RPMI7951 (cell line): ENCODE measurements at places on chromosomes 16 and 17. TPM values are rescaled to one million over a fixed set of nuclear protein-coding genes. Genes with fewer than 3 reads are reported as not detected.

GRCh38 chr17:978103-979093 lies 1.2 kb downstream of the NXN start:
- DNase-seq: no peak

GRCh38 chr17:50265690-50266315 lies 8.5 kb upstream of the TMEM92 start:
- peak; percentile 34 for DNase-seq

- peak; percentile 23 for DNase-seq
Observed at GRCh38 chr16:58393138-58393504, 850 bp downstream of the GINS3 start.

TNRC6C gene
- 3.2 and 4.0 TPM in 2 replicates for total RNA-seq

TEKT1 gene
- total RNA-seq: not detected in 2 replicates

RRAD gene
- total RNA-seq: 3.4 and 5.1 TPM in 2 replicates

DNAI2 gene
- total RNA-seq: not detected in 2 replicates
